ENCODE measurements at places on chromosomes 6 and 20.

DNA sequence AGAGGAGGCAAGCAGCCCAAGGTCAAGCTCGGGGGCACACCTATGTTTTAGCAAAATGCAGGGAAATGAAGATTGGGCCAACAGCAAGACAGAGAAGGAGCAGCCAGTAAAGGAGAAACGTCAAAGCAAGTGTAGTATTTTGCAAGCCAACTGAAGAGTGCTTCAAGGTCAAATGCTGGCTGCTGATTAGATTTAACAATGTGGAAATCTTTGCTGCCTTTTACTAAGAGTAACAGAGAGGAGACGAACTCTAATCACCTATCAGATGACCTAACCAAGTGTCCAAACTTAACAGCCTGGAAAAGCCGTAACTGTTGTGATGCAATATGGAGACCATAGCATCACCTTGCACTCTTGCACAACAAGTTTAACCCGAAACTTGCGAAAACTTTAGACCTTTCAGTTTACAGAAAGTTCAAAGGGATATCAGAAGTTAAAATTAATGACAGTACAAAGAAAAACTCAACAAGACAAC is 30.4 kb downstream of the AKIRIN2 start:
- DNase-seq = no peak

DNA sequence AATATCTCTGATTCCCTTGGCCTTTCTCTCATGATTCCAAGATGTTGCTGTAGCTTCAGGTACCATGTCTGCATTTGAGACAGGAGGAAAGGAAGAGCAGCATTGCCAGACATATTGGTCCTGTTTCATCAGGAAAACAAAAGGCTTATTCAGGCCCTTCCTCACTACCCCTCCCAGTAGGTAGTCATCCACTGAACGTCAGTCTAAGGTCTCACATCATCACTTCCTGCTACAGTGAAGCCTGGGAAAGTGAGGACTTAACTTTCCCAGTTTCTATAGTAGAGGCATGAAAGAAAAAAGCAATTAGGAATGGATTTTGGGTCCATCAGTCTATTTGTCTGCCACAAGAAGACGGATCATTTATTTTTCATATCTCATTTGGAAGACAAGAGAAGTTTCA is 85.7 kb upstream of the SOX4 start:
- DNase-seq = no peak

- no peak for DNase-seq
These were observed 714.0 kb downstream of the MAFB start for GRCh38 chr20:39974966-39975501.

- no peak for DNase-seq
These were observed 1.9 kb upstream of the SFT2D1 start for GRCh38 chr6:166344240-166344639.

DNA sequence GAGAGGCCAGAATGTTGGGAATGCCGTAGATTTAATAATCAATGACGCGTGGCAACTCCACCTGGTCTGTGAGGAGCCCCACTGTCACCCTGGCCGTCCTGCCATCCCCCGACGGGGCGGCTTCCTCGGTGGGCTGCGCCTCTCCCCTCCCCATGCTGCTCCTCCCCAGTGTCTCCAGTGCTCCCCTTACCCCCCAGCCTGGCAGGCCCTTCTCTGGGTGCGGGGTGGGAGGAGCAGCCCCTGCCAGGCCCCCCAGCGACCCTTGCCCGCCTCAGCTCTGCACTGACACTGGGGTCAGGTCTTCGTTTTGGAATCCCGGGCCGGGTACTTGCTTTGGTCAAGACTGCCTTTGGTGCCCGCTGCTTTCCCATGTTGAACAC is 82.3 kb upstream of the FRMD1 start:
- no peak for DNase-seq

GRCh38 chr20:23232679-23233308 is 117.8 kb upstream of the NXT1 start:
- no peak for DNase-seq

DNA sequence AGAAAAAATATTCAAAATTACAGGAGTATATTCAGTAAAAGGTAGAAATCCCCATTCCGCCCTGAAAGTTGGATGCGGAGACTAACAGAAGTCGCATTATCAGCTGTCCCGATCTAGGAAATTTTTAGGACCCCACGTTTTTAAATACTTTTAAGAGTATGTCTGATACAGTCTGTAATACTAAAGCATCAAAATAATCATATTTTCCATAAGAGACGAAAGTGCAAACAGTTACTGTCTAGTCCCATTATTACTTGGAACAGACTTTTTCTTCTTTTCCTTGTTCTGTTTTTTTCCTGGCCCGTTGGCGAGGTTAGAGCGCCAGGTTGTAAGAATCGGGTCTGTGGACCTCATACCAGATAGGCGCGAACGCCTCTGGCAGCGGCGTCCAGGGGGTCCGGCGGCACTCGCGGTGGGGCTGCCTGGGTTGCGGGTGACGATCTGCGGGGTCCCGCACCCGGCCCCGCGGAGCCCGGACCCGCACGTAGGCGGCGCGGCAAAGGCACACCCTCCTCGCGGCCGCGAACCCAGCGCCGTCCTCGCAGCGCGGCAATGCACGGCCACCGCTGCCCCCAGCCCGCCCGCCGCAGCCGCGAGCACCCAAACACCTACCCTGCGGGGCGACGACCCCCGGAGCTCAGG is 460 bp downstream of the PLAGL1 start:
- no peak for DNase-seq

DNA sequence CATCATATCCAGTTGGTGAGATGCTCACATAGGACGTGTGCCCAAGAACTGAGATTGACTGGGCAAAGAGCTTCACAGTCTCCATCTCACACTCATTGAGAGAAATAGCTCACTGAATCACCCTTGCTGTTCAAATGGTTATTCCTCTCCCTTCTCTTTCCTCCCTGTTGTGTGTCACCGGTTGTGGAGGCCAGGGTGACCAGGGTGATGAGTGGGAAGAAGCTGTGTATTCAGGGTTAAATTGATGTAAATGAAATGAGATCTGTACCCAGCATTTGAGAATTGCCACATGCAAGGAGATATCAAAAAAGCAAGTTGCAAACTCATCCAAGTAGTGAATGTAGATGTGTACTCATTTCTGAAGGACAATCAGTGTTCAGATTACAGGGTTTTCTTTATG is 36.6 kb upstream of the VAPB start:
- no peak for DNase-seq

GRCh38 chr6:18416341-18416679 is 29.2 kb downstream of the RNF144B start:
- no peak for DNase-seq

- no peak for DNase-seq
These were observed 185.7 kb upstream of the EYA4 start for GRCh38 chr6:133055441-133055966.

DNA sequence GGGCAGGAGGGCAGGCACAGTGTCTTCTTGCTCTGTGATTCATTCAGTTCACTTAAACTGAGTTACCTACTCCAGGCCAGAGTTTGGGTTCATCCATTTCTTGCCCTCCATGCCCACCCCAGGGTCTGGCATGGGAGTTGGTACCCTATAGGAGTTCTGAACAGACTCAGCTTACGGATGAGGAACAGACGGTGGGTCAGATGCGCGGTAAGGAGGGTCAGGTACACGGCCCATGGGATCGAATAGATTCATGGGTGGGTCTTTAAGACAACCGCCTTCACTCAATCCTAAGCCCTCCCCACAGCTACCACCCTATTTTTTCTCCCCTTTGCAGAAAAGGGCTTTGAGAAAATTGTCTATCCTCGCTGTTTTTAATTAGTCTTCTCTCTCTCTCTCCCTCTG is 13.1 kb upstream of the TRIB3 start:
- no peak for DNase-seq

DNA sequence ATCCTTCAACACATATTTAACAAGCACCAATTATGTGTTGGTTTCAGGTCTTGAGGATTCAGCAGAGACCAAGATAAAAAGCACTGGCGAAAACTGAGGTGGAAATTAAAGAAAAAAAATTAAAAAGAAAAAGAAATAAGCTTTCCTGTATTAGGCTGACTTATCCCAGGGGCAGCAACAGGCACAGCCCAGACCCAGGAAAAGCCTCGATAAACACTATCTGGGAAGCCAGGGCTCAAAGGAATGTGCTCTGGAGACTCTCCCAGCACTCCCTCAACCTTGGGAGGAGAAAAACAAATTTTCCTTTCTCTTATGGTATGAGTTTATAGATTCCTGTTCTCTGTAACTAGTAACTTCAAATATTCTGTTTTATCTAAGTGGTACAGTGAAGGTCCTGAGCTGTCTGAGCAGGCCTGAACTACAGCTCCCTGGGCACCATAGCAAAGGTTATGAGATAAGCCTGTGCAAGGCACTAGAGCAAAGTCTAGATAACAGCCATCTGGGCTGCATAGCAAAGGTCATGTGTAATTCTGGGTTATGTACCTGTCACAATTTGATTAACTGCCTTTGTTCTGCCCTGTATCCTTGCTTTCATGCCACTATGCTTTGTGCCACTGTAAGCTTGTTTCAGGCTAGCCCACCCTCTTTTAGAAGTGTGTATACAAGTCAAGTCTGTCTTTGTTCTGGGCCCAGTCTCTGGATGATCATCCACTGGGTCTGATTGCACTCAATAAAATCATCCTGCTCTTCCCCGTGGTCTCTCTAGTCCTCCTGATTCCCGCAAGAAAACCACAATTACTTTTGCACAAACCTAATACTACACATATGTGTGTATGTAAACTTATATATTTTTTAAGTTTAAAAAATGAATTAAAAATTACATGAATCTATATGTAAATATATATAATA is 54.0 kb downstream of the IL22RA2 start:
- no peak for DNase-seq

DNA sequence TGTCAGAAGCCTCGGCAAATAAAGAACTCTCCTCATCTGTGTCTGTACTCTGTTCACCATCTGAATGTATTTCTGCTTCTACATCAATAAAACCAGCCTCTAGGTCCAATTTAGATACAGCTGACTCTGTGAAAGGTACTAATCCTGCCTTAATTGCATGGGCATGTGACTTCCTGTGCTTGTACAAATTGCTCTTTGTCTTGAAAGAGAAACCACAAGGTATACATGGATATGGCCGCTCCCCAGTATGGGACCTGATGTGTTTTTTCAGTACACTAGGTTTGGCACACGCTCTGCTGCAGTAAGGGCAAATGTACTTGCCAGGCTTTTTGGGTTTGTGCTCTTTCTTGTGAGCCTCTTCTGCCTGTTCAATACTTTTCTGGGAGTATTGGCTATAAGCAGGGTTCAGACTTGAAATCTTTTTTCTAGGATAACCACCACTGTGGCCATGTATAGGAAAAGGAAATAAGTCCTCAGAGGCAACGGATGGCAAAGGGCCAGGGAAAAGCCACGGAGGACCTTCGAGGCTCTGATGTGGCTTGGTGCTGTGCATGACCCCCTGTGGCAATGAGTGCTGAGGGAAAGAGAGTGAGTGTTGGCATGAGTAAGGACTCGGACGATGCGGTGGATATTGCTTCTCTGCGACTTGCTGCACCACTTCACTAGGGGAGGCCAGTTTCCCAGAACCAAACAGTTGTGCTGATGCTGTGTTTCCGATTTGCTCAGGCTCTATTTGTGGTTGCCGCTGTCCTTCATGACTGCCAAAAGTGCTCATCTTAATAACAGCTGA is 170.9 kb downstream of the HIVEP2 start:
- DNase-seq = no peak

- DNase-seq = no peak
These were observed 754.8 kb downstream of the QKI start for GRCh38 chr6:164169355-164169754.

GRCh38 chr20:3787324-3788014 is 929 bp upstream of the CENPB start:
- DNase-seq = no peak

- DNase-seq = no peak
These were observed 74.7 kb downstream of the CD83 start for GRCh38 chr6:14192216-14192788.

DNA sequence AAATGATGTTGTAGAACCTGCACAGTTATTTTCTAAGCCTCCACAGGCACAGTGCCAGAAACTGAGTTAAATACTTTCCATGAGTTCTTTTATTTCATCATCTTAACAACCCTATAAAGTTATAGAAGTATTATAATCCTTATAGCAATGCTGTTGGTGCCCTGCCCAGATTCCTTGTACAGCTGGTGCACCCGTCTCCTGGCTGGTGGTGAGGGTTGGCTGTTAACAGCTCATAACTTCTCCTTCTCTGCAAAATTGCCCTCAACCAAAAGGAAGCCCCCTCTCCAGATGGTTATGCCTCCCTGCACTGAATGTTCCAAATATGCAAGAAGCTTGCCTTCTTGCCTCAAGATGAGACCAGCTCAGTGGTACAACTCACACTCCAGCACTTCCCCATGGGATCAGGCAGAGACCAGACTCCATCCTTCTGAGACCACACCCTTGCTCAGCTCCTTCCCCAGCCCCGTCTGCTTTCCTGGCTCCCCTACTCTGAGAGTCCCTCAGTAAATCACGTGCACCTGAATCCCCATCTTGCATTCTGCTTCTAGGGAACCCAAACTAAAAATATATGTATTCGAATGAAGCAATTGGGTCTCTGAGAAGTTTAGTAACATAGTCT is 304.4 kb upstream of the PLCB4 start:
- no peak for DNase-seq

DNA sequence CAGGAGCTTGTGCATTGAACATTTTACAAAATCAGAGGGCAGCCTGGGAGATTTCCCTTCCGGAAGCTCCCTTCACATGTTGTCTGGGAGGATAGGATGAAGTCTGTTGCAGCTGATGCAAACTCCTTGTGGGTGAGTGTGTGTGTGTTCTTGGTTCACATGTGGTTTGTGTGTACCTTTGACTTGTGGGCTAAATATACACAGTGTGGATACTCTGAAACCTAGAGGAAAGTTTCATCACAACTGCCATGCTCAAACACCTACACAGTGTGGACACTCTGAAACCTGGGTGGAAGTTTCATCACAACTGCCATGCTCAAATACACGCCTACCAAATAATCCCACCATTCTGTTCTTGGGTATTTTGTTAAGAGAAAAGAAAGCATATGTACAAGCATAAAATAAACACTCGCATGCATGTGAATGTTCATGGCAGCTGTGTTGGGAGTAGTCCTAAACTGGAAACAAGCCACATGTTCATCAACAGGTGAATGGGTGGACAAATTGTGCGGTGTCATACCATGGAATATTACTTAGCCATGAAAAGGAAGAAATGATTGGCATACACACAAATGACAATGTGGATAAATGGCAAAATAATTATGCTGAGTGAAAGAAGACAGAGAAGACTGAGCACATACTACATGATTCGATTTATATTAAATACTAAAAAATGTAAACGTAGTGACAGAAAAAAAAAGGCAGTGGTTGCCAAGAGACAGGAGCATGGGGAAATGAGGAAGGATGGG is 1.8 kb downstream of the SCP2D1 start:
- no peak for DNase-seq

GRCh38 chr6:163900570-163900969 is 486.1 kb downstream of the QKI start:
- no peak for DNase-seq

- DNase-seq = no peak
These were observed 18.7 kb downstream of the CCDC170 start for GRCh38 chr6:151512481-151512880.

- no peak for DNase-seq
These were observed 12.7 kb downstream of the MANEA start for GRCh38 chr6:95589826-95590570.

DNA sequence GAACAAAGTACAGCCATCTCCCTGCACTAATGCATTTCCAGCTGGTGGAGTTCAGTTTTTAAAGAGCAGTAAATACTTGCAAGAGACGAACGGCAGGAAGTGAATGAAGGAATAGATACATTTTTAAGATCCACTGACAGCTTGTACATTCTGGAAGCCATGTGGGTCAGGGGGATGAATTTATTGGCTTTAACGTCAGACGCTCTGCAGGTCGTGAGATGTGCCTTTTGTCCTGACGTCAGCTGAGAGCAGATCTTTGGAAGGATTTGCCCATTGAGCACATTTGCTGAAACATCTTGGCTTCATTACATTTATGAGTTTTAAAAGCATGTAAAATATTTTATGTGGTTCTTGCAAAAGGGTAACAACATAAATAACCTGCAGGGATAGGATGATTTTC is 29.5 kb upstream of the SALL4 start:
- no peak for DNase-seq

All from NCI-H774 (cell line).